ENCODE measurements at places on chromosomes 3 and 15. TPM values are rescaled to one million over a fixed set of nuclear protein-coding genes. Genes with fewer than 3 reads are reported as not detected.

ATP13A5 gene
- total RNA-seq: not detected

KCNAB1 gene
- total RNA-seq: 4.2 TPM

SPINT1 gene
- under 0.01 TPM for total RNA-seq

KBTBD13 gene
- 1.6 TPM for total RNA-seq

ZNF619 gene
- 8.4 TPM for total RNA-seq

ZWILCH gene
- total RNA-seq: 14.1 TPM

GNB4 gene
- total RNA-seq: 60.5 TPM

AHSG gene
- total RNA-seq: 0.52 TPM

SI gene
- not detected for total RNA-seq

TM2D3 gene
- 49.6 TPM for total RNA-seq

GOLGA8N gene
- 5.2 TPM for total RNA-seq

CAMKV gene
- total RNA-seq: not detected

ARRDC4 gene
- total RNA-seq: 10.4 TPM

WDR49 gene
- 5.7 TPM for total RNA-seq

All from skeletal muscle tissue (tissue), 5 donors.